ENCODE measurements at places on chromosomes 12 and 14.

GRCh38 chr12:93242154-93242972 lies 135.4 kb upstream of the NUDT4 start:
- H3K4me3 ChIP-seq: no peak overlapping the region
- H3K36me3 ChIP-seq: peaks cover 4% of the 10 kb centered on the region
- H3K4me1 ChIP-seq: peaks cover 22% of the 10 kb centered on the region

DNA sequence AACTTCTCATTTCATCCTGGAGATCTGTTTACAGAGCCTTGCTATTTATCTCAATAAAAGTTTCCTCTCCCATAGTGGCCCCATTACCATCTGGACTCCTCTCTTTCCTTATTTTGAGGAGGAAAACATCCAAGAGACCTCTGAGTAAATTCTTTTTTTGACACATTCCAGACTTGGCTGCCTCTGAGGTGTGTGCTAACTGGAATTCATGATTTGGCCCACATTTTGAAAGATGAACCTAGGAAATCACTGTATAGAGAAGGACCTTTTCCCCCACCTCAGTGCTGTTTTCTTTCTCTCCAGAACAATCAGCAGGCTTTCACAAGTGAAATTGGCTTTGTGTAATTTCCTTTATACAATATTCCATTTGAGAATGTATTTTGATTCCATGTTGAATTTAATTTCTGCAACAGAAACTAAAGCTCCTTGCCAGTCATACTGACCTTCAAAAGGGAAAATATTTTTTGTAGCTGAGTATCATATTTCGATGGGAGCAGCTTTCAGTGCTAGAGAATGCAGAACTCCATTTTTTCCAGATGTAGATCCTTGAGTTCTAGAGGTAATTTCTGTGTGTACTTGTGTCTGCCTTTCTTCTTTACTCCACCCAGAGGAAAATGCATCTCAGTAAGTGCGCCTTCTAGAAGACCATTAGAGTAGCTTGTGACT lies 244.9 kb upstream of the RGS6 start:
- no peaks in the 10 kb centered on the region for H3K27me3 ChIP-seq
- H3K36me3 ChIP-seq: peaks cover 72% of the 10 kb centered on the region
- H3K4me1 ChIP-seq: peaks cover 4% of the 10 kb centered on the region
- H3K4me3 ChIP-seq: no peak overlapping the region
- peak overlapping the region; percentile 51 for H3K27ac ChIP-seq
- DNase-seq: no peak

- DNase-seq: no peak
- peaks cover 19% of the 10 kb centered on the region for H3K27me3 ChIP-seq
- no peak overlapping the region for H3K27ac ChIP-seq
- H3K4me1 ChIP-seq: no peaks in the 10 kb centered on the region
- no peak overlapping the region for H3K4me3 ChIP-seq
- no peaks in the 10 kb centered on the region for H3K36me3 ChIP-seq
Observed at GRCh38 chr12:119207063-119207560, 28.4 kb downstream of the HSPB8 start.

- H3K4me3 ChIP-seq: no peak overlapping the region
- H3K36me3 ChIP-seq: peaks cover 6% of the 10 kb centered on the region
- peaks cover 21% of the 10 kb centered on the region for H3K27me3 ChIP-seq
- H3K27ac ChIP-seq: no peak overlapping the region
- no peak for DNase-seq
- peaks cover 11% of the 10 kb centered on the region for H3K4me1 ChIP-seq
Observed at GRCh38 chr12:49553512-49554088, 14.3 kb downstream of the MCRS1 start.

GRCh38 chr12:10243818-10244520 lies 31.3 kb downstream of the GABARAPL1 start:
- peaks cover 23% of the 10 kb centered on the region for H3K4me1 ChIP-seq
- DNase-seq: no peak
- peaks cover 1% of the 10 kb centered on the region for H3K36me3 ChIP-seq
- no peak overlapping the region for H3K27ac ChIP-seq
- H3K4me3 ChIP-seq: peak overlapping the region; percentile 70

GRCh38 chr14:39138440-39138839 lies 24.3 kb downstream of the GEMIN2 start:
- no peak for DNase-seq
- no peak overlapping the region for H3K27ac ChIP-seq
- peaks cover 16% of the 10 kb centered on the region for H3K4me1 ChIP-seq

All from stimulated activated naive B cell treated with anti-CD40 and anti-IgM and Interleukin-4, amounts not matched to agents 10 μg/mL and 1 μg/mL and 100 μg/mL, for 72 hours (primary cell).